T-cell (primary cell): ENCODE measurements at places on chromosomes 4 and X.

DNA sequence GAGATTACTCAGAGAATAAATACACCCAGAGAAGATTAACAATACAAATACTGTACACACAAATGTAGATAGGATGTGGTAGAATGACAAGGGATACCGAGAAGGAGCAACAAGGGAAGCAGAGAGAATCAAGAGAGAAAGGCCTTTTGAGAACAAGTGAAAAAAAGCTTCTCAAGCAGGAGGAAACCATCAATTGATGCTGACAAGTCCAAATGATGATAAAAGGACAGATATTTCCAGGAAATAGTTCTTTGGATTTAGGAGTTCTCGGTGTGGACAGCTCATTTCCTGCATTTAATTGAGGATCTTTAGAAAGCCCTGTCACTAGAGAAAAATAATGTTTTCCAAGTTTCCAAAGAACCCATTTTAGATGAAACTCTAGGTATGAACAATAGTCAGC lies 48.1 kb downstream of the NPY5R start:
- no peak for DNase-seq

DNA sequence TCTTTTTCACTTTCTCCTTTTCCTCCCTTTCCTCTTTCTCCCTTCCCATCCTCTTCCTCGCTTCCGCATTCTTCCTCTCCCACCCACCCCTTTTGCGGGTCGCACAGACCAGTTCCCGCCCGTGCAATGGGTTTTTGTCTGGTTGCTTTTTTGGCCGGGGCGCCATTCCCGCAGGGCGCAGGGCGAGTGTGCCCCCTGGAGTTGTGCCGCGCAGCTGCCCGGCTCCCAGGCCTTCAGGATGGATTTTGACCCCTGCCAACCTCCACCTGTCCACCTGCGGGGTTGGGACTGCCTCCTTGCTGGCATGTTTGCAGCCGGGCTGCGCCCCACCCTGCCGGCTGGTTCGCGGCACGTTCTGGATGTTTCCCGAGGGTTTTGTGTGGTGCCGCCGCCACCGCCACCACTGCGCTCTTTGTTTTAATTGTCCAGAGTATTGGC lies 578 bp upstream of the SEL1L3 start:
- DNase-seq = no peak

DNA sequence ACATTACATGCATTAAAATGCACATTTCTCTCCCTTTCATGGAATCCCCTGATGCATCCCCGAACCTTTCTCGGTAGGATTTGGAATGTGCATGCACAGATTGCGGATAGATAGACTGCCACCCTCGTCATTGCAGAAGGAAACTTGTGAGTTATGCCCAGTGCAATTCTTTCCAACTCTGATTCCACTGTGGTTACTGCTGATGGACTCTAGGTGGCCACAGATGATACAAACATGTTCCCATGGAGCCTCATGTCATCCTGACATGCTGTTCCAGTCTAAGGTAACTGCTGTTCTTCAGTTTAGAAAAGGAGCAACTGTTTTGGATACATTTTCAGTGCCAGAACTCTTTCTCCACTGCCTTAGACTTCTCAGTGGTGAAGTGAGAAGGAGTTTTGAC lies 9.1 kb upstream of the VCX3B start:
- no peak for DNase-seq

DNA sequence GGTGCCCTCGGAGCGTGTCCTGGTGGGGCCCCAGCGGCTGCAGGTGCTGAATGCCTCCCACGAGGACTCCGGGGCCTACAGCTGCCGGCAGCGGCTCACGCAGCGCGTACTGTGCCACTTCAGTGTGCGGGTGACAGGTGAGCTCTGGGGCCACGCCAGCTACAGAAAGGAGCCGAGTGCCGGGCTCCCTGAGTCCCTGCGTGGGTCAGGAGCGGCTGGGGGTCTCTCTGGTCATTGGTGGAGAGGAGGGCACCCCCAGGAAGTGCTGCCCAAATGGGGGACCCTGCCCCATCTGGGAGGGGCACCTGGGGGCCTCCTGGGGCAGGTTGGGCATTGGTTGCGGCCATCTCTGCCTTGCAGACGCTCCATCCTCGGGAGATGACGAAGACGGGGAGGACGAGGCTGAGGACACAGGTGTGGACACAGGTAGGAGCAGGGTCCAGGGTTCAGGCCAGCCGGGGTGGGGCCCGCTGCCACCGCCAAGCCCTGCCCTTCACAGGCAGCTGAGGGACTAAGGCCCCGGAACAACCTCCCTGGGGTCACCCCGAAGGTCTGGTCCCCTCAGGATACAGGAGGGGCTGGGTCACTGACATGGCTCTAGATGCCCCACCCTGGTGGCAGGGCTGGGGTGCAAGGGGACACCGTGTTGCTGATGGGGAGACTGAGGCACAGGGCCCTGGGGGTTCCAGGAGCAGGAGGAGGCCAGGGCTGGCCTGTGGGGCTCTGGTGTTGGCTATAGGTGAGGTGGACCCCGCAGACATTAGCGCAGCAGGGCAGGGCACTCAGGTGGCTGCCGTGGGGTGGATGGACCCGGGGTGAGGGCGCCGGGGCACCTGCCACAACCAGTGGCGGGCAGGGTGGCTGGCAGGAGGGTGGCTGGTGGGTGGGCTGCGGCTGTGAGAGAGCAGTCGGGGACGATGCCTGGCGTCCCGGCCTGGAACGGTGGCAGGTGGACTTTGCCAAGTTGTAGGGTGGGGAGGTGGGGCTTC lies 6.6 kb downstream of the FGFR3 start:
- no peak for DNase-seq

GRCh38 chrX:116493271-116493670 lies 30.5 kb upstream of the CT83 start:
- DNase-seq = no peak

- no peak for DNase-seq
These were observed 13.7 kb upstream of the KCTD8 start for GRCh38 chr4:44462259-44462658.

- DNase-seq = no peak
These were observed 156.2 kb downstream of the NR3C2 start for GRCh38 chr4:148286012-148286411.
